ENCODE measurements at places on chromosomes 16 and 17.

DNA sequence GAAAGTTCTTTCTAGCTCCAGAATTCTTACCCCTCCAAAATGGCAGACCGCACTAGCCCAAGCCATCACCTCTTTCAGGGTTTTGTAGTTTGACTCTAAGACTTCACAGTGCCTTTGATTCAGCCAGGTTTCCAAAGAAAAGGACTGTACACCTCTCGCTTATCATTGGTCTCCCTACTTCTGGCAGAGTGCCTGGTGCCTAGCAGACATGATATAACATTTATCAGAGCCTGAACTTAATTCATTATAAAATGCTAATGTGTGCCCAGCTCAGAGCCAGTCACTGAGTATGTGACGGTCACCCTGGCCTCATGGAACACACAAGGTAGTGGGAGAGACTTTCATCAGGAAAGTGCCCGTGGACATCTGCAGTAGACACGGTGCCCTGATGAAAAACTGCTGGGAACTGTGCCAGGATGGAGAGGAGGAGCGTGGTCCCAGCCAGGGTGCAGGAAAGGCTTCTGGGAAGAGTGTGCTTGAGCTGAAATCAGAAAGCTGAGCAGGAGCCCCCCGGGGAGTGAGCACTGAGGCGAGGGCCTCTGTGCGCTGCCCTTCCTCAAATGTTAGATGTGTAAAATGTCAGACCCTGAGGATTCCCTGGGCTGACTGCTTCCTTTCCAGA, 34.3 kb upstream of the LGALS9 start:
- no peak for DNase-seq

GRCh38 chr16:1932050-1933028, 10.7 kb downstream of the MSRB1 start:
- no peak for DNase-seq

DNA sequence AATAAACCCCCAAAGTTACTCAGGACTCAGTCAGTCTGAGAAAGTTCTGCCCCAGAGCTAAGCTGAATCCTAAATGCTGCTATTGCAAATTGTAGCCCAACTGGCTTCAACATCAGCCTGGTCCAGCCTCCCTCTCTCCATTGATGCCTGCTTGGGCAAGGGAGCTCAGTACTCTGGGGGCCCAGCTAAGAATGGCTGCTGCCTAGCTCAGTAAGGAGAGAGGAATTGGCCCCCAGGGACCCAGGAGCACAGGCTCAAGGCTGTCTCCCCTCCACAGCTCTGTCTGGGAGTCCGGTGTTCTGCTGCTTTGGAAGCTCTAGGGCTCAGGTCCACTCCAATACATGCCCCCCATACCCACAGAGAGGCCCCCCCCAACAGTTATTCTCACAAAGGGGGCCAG, 1.6 kb downstream of the UNC119 start:
- DNase-seq: no peak

DNA sequence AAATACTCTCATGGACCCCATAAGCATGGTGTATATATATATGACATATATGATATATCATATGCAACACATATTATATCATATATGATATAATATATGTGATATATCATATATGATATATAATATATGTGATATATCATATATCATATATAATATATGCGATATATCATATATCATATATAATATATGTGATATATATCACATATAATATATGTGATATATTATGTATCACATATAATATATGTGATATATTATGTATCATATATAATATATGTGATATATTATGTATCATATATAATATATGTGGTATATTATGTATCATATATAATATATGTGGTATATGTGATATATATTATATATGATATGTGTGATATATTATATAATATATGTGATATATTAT, 21.9 kb upstream of the MAPK3 start:
- DNase-seq: no peak

- no peak for DNase-seq
Measured at GRCh38 chr16:57390636-57391295, 13.8 kb upstream of the CCL17 start.

DNA sequence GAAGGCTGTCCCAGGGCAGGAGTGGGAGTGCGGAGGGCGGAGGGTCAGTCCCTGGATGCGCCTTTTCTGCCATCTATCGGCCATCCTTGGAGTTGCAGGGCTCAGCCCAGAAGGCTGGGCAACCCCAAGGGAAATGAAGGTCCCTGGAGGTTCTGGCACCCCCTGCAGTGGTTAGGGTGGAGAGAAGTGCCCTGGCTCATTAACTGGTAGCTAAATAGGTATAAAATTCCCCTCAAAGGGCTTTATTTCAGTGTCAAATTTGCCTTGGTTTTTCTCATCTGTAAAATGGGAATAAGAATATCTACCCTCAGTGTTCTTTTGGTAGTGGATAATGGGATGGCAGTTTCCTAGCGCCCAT, 22.4 kb downstream of the C17orf75 start:
- peak; percentile 53 for DNase-seq

- no peak for DNase-seq
Measured at GRCh38 chr17:11170881-11171280, 70.1 kb upstream of the SHISA6 start.

GRCh38 chr17:17931159-17931558, 41.0 kb downstream of the TOM1L2 start:
- DNase-seq: no peak

GRCh38 chr16:8847145-8847544, 21.7 kb downstream of the CARHSP1 start:
- peak; percentile 31 for DNase-seq

- DNase-seq: no peak
Measured at GRCh38 chr16:56874800-56875199, 9.8 kb downstream of the SLC12A3 start.

DNA sequence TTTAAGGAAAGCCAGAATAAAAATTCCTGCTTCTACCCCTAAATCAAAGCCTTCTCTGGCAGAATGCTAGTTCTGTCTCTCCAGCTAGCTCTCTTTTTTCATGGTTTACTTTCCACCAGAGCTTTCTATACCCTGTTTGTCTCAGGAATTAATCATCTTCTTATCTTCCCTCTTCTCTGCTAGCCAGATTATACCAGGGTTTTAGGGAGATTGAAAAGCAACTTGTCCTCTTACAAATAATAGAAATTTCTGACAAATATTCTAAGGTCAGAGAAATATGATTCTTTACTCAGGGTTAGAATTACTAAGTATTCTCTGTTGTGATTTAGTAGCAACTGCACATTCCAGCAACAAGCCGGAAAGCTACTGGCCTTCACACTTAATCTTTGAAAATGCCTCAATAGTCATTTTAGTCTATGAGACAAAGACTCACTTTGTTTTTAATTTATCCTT, 166.4 kb downstream of the TANC2 start:
- DNase-seq: no peak

DNA sequence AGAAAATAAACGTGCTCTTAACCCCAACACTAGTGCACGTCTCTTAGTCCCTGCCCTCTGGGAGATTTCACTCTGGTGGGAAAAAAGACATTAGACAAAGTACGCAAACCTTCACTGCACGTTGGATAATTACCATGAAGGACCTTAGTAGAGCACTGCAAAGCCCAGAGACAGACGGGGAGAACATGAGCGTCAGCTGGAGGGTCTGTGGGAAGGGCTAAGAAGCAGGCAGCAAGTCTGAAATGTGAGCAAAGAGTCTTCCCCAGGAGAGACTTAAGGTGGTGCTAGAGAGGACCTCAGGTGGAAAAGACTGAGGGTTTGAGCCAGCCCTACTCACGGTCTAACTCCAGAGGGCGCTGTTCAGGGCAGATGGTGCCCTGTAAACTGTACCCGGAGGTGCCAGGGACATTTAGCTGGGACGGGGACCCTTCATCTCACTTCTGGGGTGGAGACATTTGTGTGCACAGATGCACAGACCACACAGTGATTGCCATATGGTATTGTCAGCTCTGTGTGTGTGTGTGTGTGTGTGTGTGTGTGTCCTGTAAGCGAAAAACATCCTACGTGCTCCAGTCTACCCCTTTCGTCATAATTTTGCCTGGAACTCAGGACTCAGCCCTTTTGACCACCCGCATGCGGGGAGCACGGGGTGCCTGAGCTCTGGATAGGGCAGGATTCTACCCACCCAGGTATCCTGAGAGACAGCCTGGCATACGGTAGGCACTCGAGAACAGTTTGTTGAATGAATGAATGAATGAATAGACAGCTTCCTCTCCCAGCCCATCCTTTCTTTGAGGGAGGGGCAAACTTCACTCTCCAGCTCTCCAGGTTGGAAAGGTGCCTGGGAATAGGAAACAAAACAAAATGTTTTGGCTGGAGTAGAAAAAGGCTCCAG, 10.1 kb upstream of the STAC2 start:
- peak; percentile 61 for DNase-seq

DNA sequence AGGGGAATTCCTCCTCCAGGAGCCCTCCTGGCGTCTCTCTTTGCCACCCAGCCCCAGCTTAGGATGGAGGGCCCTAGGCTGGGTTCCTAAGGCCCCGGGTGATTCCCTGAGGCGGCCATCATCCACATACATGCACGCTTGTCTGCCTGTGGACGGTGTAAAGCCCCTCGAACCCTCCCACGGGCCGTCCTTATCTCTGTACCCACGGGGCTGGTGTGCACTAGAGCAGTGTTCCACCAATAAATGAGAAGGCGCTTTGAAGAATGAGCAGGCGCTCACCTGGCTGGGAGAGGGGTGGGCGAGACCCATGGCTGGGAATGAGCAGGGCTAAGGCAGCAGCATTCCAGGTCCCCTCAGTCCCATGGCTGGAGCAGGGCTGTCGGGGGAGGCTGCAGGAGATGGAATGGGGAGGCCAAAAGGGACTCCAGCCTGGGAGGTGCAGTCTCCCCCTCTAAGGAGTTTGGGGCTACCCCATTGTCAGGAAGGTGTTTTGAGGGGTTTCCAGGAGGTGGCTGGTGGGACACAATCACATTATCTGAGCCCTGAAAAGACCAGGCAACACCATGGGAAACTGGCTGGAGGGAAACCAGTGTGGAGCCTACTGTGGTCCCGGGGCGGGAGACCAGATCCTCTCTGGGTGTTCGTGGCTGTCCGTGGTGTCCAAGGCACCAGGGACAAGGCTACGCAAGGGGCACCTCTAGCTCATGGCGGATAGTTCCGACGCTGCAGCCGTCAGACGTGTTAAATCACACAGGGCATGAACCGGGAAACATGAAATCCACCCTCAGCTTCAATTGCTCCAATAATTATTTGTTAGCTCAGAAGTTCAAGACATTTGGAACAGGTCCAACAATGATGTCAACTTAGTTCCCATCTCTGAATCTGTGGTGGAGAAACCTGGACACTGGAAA, 87.5 kb upstream of the DNAH17 start:
- no peak for DNase-seq

- no peak for DNase-seq
Measured at GRCh38 chr17:16900288-16900882, 71.5 kb downstream of the TNFRSF13B start.

- DNase-seq: no peak
Measured at GRCh38 chr17:78362671-78363070, 2.8 kb upstream of the SOCS3 start.

- DNase-seq: peak; percentile 91
Measured at GRCh38 chr16:31008149-31008548, 2.3 kb downstream of the STX1B start.

DNA sequence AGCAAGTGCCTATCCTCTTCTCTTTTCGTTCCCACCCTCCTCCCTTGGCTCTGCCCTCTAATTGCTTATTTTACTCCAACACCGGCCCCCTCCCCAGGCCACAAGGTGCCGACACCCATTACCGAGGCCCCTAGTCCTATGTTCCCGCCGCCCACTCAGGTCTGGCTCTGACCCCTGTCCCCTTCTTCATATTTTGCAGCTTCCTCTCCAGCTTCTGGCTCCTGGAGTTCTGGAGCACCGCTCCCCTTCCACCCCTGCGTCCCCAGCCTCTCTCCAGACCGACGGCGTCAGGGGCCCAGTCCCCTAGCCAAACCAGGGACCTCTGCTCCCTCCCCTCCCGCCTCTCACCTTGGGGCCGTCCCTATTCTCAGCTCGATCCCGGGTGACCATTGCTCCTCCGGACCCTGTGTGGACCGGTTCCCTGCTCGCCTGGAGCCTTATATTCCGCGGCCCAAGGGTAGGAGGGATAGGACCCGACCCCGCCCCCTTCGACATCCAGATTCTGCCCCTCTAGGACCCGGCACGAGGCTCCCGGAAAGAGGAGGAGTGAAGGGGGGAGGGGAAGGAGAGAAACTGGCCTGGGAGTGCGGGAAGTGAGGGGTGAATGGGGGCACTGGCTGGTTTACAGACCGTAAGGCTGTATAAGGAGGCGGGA, at the start of gene HES7:
HES7 (minus strand) TSS at position 412 of the 655 bp plus-strand sequence; CDS start at position 390, 22 bp downstream.
- no peak for DNase-seq

DNA sequence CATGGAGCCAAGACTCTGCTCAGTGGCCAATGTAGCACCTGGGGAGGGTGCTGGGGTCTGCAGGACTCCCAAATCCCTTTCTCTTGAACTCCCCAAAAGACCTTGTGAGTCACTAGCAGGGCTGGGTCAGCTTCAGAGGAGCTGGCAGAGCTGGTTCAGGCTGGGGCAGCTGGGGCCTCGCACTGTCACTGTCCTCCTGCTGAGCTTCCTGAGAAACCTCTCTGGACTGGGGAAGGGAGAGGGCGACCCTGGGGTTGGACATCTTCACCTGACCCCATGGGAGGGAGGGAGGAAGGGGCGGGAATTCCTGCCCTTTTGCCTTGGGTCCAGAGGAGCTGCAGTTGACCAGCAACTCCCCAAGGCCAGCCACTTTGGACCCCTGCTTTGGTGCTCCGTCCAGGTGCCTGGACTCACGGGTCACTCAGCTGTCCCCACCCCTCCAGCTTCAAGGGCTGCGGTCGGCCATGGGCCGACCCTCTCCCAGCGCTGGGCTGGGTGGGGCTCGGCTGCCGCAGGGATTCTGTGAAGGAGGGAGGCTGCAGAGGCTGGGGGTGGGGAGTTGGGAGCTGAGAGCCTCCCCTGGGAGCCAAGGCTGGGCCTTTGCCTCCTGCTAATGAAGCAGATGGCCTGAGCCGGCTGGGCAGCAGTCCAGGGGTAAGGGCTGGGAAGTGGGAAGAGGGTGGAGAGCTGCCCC, 9.2 kb downstream of the FMNL1 start:
- peak; percentile 25 for DNase-seq

- no peak for DNase-seq
Measured at GRCh38 chr17:75976175-75976848, 2.7 kb downstream of the ACOX1 start.

DNA sequence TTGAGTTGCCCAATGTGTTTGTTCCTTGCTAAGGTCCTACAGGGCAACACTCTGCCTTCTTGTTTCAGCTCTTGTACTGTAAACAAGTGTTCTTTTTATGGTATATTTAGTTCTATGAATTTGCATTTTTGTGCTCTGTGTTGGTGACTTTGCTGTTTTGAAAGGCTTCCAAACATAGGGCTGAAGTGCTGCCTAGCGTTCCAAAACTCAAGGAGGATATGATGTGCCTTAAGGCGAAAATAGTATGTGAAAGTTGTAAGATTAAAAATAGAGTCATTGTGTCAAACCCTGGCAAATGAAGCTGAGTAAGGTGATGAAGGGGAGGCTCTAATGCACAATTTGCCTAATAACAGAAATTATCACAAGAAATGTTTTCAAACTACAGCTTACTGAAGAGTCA, 372.7 kb upstream of the TOM1L1 start:
- no peak for DNase-seq

DNA sequence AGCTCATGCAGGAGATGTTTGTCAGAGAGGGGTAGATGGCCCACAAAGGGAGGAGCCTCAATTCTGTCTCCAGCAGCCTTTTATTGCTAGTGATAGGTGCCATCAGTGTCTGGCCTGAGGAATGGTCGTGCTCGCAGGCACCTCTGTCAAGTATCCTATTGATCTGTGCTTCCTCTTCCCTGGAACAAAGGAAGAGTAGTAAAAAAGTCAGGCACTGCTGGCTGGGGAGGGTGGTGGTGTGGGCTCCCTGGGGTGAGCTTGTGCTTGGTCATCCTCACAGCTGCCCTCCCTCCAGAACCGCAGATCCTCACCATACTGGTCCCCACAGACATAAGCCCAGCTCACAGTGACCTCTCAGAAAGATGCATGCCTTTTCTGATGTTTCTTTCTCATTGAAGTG, 15.0 kb upstream of the SALL1 start:
- no peak for DNase-seq
